BJ (cell line): ENCODE measurements at places on chromosomes 13 and 19.

DNA sequence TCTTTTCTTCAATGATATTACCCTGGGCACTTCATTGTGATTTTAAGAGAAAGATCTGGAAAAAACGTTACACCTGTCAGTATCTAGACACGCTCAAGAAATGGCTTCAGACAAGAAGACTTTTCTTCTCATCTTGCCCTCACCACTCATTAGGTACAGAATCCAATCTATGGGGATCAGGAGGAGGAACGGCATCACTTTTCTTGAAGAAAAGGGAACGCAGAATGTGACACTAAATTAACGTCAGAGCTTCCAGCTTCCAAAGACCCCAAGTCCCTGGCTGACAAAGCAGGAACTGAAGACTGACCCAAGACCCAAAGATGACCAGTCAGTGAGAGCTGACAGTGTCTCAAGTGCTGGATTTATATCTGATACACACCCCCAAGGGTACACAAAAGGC lies 48.2 kb downstream of the BRD4 start:
- DNase-seq, result no peak

- no peak for DNase-seq
Observed at GRCh38 chr13:75764926-75765310, 128.8 kb downstream of the LMO7 start.

GRCh38 chr13:77863144-77863543 lies 55.5 kb downstream of the EDNRB start:
- DNase-seq, result no peak

DNA sequence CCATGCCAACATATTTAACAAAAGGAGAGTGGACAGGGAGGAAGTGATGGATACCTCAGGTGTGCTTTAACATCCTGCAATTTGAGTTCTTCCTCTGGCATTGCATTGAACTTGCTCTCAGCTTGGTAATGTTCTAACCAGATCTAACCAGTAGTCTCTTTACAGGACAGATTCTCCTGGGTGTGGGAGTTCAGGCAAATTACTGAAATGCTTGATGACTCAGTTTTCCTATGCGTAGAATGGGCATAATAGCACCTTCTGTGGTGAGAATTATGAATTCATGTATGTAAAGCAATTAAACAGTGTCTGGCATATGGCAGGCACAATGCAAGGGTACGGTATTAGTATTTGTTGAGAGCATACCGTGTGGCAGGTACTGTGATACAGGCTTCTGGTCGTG lies 3.6 kb downstream of the AKAP11 start:
- DNase-seq, result no peak

GRCh38 chr13:60332682-60333081 lies 64.3 kb upstream of the TDRD3 start:
- DNase-seq, result no peak

DNA sequence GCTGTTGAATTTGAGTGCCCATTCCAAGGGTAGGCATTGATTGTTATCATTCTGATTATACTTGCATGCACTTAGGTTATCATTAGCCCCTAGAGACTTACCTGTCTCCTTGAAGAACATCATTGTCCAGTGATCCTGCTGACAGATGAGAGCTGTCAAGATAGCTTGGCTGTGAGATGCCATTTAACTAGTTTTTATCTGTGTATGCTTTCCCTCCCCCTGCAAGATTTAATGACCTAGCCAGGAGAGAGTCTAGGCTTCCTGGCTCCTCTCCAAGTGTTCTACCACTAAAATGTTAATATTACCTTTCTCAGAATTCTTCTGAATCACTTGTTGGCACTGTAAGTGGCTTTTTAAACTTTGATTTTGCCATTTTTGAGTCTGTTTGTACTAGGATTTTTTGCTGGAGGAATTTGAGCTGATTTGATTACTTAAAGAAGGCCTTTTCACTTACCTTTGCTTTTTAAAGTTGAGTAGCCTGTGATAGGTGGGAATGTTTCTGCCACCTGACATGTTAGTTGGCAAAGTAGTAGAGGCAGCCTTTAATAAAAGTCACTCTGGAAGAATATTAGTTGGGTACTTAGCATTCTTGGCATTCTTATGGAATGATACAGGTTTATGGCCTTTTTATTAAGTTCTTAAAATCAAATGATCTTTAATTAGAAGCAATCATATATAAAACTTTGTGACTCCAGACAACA lies 41.1 kb downstream of the ARHGAP35 start:
- DNase-seq, result no peak

DNA sequence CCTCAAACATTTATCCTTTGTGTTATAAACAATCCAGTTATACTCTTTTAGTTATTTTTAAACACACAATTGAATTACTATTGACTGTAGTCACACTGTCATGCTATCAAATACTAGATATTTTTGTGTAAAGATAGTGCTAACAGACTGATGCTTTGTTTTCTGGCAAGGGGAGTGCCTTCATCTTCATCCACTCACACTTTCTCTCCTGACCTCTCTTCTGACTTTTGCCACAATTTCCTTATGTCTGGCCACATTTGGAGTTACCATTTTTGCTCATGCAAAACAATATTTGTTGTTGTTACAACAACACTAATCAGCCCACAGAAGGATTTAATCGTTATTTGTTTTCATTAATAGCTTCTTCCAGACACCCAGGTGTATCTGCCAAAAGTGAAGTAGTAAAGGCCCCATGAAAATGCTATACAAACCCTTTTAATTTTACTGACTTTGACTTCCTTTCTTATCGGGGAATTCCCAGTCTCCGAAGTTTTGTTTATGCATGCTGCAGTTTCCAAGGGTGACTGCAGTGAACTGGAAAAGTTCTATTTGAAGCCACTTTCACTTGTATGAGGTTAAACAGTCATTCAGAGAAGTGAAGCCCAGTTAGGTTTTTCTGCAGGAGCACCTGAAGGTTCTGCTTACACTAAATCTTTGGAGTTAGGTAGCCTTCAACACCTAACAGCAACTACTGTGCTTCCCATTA lies 66.1 kb upstream of the FRY start:
- no peak for DNase-seq

- no peak for DNase-seq
Observed at GRCh38 chr19:45518469-45518826, 11.2 kb downstream of the VASP start.

GRCh38 chr13:66563076-66563475 lies 667.1 kb downstream of the PCDH9 start:
- no peak for DNase-seq

GRCh38 chr13:74169676-74170075 lies 35.5 kb upstream of the KLF12 start:
- DNase-seq, result no peak

- no peak for DNase-seq
Observed at GRCh38 chr13:28531077-28531844, 36.3 kb upstream of the FLT1 start.

- no peak for DNase-seq
Observed at GRCh38 chr13:86864376-86864775, 806.8 kb upstream of the SLITRK5 start.

- no peak for DNase-seq
Observed at GRCh38 chr19:49456326-49456725, 3.3 kb downstream of the ALDH16A1 start.

GRCh38 chr13:41013835-41014234 lies 5.3 kb downstream of the ELF1 start:
- no peak for DNase-seq

- DNase-seq, result no peak
Observed at GRCh38 chr19:2699413-2700140, 2.9 kb downstream of the GNG7 start.

- no peak for DNase-seq
Observed at GRCh38 chr19:42469311-42470235, 26.8 kb upstream of the CXCL17 start.

GRCh38 chr19:44635581-44636438 lies 7.9 kb upstream of the PVR start:
- no peak for DNase-seq

- DNase-seq, result no peak
Observed at GRCh38 chr19:14183741-14184350, 22.1 kb downstream of the ADGRL1 start.

GRCh38 chr13:35849256-35849644 lies 281.9 kb downstream of the DCLK1 start:
- no peak for DNase-seq

DNA sequence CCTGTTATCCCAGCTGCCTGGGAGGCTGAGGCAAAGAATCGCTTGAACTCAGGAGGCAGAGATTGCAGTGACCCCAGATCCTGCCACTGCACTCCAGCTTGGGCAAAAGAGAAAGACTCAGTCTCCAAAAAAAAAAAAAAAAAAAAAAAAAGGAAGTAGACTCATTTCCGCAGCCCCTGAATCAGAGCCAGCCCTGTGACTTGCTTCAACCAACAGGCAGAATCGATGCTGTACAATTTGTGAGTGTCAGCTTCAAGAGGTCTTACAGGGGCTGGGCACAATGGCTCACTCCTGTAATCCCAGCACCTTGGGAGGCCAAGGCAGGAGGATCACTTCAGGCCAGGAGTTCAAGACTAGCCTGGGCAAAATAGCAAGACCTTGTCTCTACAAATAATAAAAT lies 12.8 kb downstream of the ANKRD27 start:
- DNase-seq, result no peak

GRCh38 chr13:62906469-62906868 lies 1490.8 kb upstream of the PCDH20 start:
- no peak for DNase-seq
